ENCODE measurements at places on chromosomes 4 and X.

GRCh38 chrX:24466025-24466424 is 939 bp downstream of the PDK3 start:
- no peak for DNase-seq

DNA sequence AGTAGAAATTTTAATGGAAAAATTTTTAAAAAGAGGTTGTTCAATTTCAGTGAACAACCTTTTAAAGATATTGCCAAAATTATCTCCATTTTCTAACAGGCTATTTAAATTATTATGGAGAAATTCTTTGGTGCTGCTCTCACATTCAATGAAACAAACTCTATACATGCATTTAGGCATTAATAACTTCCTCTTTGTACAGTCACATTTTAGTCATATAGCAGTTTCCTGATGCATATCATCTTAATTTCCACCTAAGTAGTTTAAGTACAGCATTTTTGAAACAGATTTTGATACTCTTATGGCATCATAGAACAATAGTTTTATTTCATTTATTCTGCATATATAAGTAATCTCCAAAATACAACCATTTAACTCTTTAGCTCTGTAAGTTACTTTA is 500.1 kb downstream of the STPG2 start:
- no peak for DNase-seq

DNA sequence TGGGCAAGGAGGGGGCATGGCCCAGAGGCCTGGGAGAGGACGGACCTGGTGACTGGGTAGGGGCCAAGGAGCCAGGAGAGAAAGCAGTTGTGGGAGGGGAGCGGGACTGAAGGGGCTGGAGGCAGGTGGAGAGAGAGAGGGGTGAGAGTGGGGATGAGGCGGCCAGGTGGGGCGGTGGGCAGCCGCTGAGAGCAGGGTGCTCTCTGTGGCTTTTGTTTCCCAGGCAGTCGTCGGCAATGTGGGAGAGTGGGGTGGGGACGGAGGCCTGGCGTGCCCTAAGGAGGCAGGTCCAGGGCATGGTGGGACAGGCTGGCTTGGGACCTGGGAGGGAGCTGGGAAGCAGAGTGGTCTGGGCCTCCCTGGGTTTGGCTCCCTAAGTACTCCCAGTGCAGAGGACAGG is 3.2 kb upstream of the ATP2B3 start:
- no peak for DNase-seq

GRCh38 chr4:26721685-26722084 is 137.8 kb downstream of the TBC1D19 start:
- DNase-seq: no peak

GRCh38 chr4:26860922-26861433 is 337 bp downstream of the STIM2 start:
- DNase-seq: peak; percentile 41

All from iPS-NIHi11 (cell line).